A549 (cell line): ENCODE measurements at places on chromosomes 1 and 21.

DNA sequence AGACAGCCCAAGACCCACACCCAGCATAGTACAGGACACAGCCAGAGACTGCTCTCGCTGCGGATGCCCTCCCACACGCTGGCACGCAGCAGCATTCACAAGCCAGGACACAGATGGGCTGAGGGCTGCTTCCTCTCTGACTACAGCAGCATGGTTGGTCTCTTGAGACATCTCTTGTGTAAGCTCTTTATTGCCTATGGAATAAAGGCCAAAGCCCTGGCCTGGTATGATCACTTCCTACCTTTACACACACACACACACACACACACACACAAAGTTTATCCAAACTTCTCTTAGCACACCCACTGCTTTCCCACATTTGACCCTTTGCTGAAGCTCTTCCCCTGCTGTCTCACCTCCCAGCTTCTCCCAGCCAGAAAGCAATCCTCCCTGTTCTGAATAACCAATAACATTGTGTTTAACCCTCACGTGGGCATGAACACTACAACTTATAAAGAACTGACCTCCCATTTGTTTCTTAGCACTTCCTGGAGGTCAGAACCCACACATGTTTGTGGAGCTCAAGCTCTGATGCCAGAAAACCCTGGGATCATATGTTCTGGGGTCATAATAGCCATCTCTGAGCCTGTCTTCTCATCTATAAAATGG is 1.2 kb upstream of the LUZP1 start:
- DNase-seq: no peak

GRCh38 chr1:47842228-47842919 is 154.8 kb downstream of the TRABD2B start:
- DNase-seq: no peak

GRCh38 chr1:247298701-247299100 is 33.0 kb downstream of the ZNF496 start:
- no peak for DNase-seq

GRCh38 chr1:212771341-212771740 is 20.2 kb downstream of the NSL1 start:
- DNase-seq: no peak
